Neural crest cell (in vitro differentiated cells): ENCODE measurements at places on chromosomes 3 and 15. TPM values are rescaled to one million over a fixed set of nuclear protein-coding genes. Genes with fewer than 3 reads are reported as not detected.

Gene RBP2
- total RNA-seq: not detected in 2 replicates

Gene PRR23C
- not detected in 2 replicates for total RNA-seq

DNA sequence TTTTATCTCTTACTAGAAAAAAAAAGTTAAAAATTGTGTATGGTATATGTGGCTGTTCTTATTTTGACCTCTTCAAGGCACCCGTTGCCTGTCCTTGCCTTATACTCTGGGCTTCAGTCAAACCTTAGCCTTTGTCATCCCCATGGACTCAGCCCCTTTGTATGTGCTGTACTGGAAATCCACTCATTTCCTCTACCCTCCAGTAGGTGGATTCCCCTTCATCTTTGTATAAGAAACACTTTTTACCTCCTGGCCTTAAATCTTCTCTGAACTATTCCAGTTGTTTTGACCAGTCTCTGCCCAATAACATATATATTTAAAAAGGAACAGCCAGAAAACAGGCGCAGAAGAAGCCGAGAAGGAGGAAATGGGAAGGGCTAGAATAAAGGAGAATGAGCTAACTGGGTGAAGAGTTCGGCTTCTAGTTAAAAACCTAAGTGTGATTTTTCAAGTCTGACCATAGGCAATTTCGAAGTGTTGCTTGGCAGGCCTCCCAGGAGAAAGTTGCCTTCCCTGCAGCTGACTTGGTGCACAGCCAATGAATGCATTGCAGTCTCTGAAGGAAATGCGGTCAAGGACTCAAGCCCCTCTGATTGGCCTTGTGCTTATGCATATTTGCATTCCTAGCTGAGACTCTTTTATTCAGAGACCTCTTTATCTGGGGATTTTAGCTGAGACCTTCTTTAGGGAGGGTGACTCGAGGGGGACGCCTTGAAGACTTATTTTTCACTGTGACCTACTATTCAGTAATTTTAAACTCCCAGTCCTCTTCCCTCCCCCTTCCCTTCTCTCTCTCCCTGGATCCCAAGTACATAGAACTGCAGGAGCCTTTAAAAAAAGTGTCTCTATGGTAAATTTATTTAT is 277.4 kb downstream of the ROBO1 start:
- no peak for DNase-seq

DNA sequence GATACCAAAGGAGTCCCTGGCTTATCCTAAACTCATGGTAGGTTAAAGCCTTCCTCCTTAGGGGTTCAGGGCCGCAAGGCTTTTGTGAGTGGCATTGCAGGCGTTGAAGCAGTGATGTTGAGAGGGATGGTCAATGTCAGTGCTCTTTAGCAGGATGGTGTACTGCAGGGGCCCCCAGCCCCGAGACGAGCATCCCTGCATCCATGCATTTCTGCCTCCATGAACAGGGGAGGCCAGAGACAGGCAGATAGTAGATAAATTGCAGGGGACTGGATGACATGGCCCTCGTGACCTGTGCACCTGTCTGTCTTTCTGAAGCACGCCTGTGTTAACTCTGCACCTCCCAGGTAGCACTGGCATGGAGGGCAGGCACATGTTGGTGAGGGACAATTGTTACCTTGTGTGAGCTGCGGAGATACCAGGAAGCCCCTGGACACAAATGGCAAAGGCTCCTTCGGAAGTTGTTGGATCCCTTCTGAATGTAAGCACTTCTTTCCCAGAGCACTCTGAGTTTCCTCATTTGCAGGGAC is 133.5 kb downstream of the SNRPN start:
- no peak for DNase-seq
